D341Med (cell line): ENCODE measurements at places on chromosomes 1 and 21.
A peak's percentile ranks its signal among the peaks of the same experiment; 100 is the strongest.

- DNase-seq: peak; percentile 68
Measured at GRCh38 chr1:153566414-153567371, 1.0 kb upstream of the S100A2 start.

DNA sequence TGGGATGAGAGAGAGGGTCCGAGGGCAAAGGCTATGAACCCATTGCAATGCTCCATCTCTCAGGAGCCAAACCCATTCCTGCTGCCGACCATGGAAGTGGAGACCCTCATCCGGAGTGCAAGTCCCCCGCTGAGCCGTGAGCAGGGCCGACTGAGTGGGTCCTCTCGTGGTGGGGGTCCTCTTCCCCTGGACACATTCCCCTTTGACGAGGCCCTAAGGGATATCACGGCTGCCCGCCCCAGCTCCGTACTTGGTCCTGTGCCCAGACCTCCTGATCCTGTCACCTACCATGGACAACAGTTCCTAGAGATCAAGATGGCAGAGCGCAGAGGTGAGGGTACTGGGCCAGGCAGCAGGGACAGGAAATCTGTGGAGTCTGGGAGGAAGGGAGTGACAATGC is 11.0 kb downstream of the HYI start:
- DNase-seq: no peak

DNA sequence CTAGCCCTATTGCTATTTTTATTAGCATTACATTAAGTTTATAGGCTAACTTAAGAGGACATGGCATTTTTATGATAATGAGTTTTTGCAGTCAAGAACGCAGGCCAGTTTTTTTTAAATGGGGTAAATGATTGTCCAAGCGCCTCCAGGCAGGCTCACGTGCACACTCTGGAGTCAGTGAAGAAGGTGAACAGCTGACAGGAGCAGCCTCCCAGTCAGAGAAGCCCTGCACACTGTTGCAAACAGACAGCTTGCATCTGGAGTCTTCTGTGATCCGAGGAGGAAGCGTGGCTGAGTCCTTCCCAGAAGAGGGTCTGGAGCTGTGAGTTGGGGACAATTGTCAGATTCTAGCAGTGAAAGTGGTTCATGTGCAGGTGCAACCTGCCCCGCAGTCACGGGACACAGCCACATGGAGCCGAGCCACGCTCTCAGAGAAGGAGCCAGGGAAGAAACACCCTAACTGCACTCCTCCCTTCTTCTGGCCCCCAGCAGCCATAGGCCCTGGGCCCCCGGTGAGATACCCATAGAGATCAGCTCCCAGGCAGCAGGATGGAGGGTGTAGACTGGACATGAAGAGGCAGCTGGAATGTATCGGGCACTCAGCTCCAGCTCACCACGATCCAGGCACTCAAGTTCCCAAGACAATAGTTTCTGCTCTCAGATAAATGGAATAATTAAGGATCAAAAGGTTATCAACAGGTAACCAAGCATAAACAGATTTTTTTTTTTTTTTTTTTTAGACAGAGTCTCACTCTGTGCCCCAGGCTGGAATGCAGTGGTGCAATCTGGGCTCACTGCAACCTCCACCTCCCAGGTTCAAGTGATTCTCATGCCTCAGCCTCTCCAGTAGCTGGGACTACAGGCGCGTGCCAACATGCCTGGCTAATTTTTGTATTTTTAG is 26.4 kb downstream of the CAPN2 start:
- DNase-seq: no peak

GRCh38 chr21:18411565-18411964 is 8.0 kb upstream of the TMPRSS15 start:
- no peak for DNase-seq

- DNase-seq: no peak
Measured at GRCh38 chr1:3140437-3140836, 71.4 kb downstream of the PRDM16 start.

DNA sequence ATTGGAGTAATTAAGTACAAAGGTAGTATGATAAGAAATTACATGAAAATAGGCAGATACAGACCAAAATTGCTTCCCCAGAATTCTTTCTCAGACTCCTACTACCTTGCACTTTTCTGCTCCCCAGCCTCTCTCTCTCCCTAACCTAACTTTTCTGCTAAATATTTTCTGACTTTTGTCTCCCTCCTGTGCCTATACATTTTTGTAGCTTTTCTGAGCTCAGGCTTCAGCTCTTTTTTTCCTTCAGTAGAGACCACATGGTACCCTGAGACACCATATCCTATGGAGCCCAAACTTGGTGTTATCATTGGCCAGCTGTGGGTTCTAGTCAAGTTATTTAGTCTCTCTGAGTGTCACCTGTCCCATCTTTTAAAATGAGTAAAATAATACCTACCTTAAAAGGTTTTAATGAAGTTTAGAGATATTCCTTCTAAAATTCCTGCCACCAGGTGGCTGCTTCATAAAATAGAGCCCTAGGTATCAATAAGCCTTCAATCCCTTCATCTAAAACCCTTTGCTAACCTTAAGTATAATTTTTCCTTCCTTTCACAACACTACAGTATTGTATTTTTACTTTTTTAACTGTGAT is 237.6 kb upstream of the DUSP10 start:
- DNase-seq: no peak

- no peak for DNase-seq
Measured at GRCh38 chr1:43861337-43861736, 72.3 kb upstream of the ARTN start.

- no peak for DNase-seq
Measured at GRCh38 chr1:2179283-2180013, 15.1 kb downstream of the FAAP20 start.

GRCh38 chr1:225911191-225912130 is 12.6 kb downstream of the PYCR2 start:
- DNase-seq: peak; percentile 82

DNA sequence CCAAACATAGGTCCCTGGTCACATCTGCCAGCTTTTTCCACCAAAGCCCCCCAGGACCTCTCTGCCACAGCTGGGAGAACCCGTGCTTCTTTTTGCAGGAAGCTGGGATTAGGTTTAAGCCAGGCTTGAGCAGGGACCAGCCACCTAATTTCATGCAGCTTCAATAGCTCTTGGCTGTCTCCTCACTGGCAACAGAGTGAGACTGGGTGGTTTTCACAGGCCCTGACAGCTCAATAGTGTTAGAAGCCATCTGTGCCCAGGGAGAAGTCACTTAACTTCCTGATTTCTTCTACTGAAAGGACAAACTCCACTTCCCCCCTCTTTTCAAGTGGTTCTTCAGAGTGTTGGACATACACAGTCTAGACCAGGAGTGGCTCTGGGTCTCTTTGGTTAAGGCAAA is 20.4 kb upstream of the SRSF4 start:
- DNase-seq: no peak

GRCh38 chr1:246159279-246160227 is 347.5 kb downstream of the SMYD3 start:
- DNase-seq: no peak

- DNase-seq: no peak
Measured at GRCh38 chr1:207030522-207031009, 2.0 kb downstream of the C1orf116 start.
